ENCODE measurements at places on chromosomes 6 and 20.

GRCh38 chr6:151822252-151823111 lies 15.0 kb downstream of the ESR1 start:
- no peak for DNase-seq

DNA sequence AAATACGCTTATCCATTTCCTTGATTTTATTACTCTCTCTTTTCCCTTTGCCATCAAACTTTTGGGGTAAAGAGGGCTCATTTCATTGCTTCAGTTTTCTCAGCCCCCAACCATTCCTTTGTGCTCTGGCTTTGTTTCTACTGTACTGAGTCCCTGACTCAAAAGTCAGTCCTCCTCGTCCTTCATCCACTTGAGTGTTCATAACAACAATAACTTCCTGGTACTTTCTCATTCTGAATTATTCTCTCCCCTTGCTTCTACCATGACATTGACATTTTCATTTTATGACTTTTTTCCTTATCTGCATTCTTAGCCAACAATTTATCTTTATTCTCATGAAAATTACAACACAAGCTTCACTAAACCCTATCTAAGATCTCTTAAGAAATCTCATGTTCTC lies 911 bp downstream of the ENPP3 start:
- DNase-seq, result no peak

DNA sequence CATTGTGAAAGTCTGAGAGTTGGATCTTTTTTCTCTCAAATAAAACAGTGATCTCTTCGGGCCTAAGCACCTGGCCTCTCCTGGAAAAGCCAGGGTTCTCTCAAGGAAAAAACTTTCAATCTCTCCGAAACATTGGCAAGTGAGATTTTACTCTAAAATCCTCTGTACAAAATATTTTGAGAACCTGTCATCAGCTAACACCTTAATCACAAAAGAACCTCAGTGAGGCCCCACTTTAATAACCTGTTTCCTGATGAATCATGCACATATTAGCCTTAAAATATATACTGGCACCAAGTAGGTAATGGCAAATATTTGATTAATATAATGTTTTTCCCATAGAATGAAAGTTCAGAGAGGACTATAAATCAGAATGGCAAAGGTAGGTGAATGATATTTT lies 177.9 kb downstream of the FRK start:
- no peak for DNase-seq

DNA sequence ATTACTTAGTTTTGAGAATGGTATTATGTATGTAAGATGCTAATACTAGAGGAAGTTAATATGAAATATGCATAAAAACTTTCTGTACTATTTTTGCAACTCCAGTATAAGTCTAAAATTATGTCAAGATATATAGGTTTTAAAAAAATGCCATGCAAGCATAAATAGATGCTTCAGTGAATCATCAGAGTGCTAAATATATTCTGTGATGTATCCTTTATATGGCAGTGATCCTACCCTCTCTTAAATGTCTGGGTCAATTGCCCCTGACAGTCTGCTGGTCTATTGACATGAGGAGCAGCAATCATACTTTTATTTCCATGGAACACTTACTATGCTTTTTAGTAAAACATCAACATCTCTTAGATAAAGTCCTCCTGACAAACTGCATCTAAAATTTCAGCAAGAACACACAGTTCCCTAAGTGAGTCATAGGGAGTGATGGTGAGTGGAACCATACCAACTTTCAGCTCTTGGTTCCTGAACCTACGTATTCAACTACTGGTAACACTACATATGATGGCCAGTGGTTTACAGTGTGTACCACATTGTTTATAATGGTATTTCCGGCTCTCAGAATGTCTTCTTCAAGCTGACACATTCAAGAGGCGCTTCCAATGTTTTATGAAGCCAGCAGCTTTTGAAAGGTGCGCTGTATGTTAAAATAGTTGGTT lies 928.7 kb upstream of the GJE1 start:
- DNase-seq, result no peak

- DNase-seq, result no peak
Observed at GRCh38 chr20:59667131-59667530, 62.8 kb downstream of the PHACTR3 start.

- no peak for DNase-seq
Observed at GRCh38 chr20:8094850-8095249, 37.2 kb upstream of the PLCB1 start.

DNA sequence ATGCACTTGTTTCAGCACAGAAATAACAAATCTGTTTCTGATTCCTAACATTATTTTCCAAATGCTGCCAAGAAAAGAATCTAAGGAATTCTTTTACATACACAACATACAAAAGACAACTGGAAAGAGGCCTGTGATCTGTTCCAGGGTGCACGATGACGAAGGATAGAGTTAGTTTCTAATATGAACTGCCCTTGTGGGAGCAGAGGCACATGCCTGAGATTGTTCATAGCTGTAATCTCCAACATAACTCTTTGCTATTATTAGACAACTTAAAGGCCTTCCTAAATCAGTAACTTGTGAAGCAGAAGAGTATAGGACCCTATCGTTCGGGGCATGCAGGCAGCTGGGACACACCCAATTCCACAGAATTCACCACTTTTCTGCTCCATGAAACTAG lies 41.2 kb upstream of the NHSL1 start:
- DNase-seq, result no peak

GRCh38 chr6:111959766-111960165 lies 86.5 kb upstream of the FYN start:
- DNase-seq, result no peak

DNA sequence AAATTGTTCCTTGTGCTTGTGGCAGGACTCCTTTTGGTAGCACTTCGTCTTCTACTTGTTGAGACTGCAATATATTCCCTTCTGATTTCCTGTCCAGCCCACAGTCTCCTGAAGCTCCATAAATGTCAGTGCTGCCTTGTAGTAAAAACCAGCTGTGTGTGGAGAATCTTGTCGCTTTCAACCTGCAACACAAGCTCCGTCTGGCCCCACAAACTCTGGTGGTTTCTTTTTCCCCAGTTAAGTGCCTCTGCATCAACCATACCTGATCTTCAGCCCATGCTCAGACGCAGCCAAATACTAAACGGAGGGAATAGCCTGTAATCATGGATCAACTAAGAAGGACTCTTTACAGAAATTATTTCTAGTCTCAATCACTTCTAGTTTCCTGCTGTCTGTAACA lies 1133.3 kb upstream of the ADGRB3 start:
- no peak for DNase-seq

GRCh38 chr6:126112171-126112632 lies 125.9 kb downstream of the TRMT11 start:
- no peak for DNase-seq

GRCh38 chr6:45727228-45727627 lies 288.4 kb downstream of the CLIC5 start:
- no peak for DNase-seq

GRCh38 chr20:46764068-46764467 lies 54.6 kb downstream of the SLC2A10 start:
- no peak for DNase-seq

DNA sequence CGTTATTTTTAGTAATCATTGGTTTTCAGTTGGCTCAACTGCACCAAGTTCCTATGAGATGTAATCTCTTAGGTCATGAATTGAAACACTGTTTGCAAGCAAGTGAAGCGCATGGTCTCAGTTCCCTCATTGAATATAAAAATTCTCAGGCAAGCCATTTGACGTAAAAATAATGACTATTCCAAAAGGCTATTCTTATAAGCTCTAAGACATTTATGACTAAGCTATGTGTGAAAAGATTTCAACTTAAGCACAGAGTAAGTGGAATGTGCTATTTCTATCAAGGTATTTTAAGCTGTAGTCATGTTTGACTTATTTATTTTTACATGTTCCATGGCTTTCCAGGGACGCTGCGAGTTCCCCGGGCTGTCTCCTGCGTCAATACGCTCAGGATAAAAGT lies 248.5 kb downstream of the THBS2 start:
- no peak for DNase-seq

DNA sequence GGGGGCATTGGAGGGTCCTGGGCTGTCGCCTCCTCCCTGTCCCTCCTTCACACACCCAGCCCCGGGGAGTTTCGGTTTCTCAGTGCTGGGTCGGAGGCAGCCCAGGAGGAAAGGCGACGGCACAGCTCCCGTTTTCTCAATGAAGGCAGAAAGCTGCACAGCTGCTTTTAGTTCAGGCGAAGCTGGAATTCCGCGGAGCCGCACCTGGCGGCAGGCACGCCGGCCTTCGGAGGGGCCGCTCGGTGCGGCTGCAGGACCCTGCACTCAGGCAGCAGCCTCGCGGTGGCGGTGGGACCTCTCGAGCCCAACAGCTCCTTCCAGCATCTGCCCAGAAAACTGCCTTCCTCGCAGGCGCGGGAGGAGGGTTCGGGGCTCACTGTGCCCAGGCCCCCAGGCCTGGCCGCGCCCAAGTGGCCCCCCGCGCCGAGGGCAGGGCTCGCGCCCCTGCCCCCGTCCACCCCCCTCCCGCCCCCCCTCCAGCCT lies 4.6 kb downstream of the FOXQ1 start:
- no peak for DNase-seq

Data from activated T-cell treated with anti-CD3 and anti-CD28 coated beads for 24 hours (primary cell).